CD4-positive, CD25-positive, alpha-beta regulatory T cell (primary cell): ENCODE measurements at places on chromosomes 5 and 9.

DNA sequence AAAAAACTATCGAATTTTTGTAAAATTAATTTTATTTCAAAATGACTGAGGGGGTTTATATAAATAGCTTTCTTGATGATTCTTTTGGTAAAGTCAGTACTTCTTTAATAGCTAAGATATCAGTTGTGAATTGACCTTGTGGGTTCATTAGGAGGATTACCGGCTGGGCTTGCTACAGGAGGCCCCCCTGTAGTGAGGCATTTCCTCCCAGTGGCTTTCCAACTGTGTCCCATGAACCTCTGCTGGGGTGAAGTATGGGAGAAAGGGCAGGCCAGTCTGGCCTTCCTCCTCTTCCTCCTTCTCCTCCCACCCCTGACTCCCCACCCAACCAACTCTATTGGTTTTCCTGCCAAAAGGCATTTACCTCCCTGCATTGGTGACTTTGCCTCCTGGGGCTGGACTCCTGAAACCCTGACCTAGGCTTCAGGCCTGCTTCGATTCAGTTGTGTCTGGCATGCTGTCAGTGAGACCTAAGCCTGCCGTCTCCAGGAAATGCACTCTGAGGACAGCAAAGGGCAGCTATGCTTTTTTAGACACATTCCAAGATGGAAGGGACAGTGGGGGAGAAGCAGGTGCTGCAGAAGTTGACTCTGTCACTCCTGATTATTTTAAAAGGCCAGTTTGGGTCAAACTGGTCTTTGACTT lies 144.8 kb downstream of the HSPA4 start:
- DNase-seq: no peak

- DNase-seq: no peak
These were observed 4.5 kb upstream of the HMCN2 start for GRCh38 chr9:130260816-130261765.

GRCh38 chr5:84119252-84119651 lies 265.4 kb downstream of the EDIL3 start:
- DNase-seq: no peak

GRCh38 chr9:133991964-133992779 lies at the start of gene VAV2:
Gene VAV2, minus strand, starts transcription at chr9:133992324. Its CDS starts 46 bp downstream, at chr9:133992278.
- peak; percentile 21 for DNase-seq

DNA sequence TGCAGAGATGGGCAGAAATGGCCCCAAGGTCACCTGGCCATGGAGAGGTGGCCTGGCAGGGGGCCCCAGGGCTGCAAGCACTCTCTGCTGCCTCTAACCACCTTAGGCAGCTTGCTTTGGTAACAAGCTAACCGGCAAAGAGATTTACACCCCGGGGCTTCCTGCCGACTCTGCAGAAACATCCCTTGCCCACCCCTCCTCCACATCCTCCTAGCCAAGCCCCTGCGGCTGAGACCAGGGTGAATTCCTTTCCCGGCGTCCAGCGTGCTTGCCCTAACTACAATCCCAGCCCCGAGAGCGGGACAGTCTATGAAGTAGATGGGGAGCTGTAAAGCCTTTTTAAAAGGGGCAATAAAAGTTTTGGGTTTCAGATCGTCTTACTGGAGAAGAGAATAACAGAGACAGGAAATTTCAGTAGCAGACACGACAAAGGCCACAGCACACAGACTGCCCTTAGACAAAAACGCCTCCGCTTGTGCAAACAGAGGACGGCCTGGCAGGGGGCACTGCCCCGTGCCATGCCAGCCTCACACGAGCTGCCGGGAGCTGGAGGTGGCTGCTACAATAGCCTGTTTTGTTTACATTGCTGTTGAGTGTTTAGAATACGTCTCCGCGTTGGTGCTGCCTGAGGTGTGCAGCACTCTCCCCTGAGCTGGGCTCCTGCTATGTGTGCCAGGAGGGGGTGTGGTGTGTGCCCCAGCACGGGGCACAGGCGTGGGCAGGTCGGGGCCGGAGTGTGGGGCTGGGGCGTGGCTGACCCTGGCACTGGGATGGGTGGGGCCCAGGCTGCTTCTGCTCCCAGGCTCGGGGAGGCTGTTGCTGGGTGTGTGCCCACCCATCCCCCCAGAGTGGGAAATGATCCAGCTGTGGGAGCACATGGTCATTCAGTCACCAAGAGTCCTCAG lies 15.3 kb downstream of the MYMK start:
- DNase-seq: no peak

- DNase-seq: no peak
These were observed 303.1 kb upstream of the PTGER4 start for GRCh38 chr5:40376566-40376965.

DNA sequence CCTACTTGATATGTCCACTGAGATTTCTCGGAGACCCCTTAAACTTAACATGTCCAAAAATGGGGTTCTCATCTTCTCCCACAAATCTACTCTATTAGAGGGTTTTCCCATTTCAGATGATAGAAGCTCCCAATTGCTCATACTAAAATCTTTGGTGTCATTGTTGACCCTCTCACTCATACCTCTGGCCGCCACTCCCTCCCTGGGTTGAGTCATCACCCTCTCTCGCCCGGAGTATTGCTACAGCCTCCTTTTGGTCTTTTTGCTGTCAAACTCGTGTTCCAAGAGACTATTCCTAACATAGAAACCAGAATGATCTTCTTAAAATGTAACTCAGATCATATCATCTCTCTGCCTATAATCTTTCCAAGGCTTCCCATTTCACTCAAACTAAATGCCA lies 91.0 kb upstream of the GNAQ start:
- no peak for DNase-seq

DNA sequence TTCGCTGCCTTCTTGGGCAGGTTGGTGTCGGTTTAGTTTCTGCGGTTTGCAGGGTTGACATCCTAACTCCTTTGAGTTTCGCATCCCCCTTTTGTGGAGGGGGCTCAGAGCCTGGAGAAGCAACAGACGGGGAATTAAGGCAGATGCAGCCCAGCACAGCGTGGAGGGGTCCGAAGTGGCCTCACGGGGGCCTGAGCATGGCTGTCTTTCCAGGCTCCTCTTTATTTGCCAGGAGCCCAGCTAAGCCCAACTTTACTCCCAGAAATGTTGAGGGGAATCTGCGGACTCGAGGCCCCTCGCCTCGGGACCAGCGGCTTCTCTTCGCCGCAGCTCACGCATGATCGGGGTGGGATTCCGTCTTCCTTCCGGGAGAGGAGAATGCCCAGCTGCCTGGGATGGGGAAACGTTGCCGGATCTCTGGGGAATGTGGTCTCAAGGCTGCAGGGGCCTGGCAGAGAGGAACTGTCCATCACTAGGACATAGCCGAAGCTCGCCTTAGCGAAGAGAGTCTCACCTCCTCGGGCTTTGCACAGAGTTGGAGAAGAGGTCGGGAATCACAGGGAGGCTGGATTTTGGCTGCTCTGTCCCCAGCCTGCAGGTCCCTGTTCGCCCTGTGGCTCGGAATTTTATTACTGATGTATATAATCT lies 1.3 kb downstream of the RAI14 start:
- DNase-seq: no peak

DNA sequence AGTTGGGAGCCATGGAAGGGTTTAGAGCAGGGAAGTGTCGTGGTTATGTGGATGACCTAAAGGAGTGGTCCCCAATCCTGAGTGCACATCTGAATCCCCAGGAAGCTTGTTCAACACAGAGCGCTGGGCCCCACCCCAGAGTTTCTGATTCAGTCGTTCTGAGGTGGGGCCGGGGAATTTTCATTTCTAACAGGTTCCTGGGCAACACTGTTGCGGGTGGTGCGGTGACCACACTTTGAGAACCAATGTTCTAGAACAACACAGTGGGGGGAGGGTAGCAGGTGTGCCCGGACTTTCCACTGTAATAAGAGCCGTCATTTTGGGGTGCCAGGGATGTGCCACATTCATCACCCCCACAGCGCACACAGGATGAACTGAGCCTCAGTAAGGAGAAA lies 39.3 kb downstream of the DUSP1 start:
- DNase-seq: no peak

- no peak for DNase-seq
These were observed 361.7 kb downstream of the TMEM161B start for GRCh38 chr5:87906962-87907361.

DNA sequence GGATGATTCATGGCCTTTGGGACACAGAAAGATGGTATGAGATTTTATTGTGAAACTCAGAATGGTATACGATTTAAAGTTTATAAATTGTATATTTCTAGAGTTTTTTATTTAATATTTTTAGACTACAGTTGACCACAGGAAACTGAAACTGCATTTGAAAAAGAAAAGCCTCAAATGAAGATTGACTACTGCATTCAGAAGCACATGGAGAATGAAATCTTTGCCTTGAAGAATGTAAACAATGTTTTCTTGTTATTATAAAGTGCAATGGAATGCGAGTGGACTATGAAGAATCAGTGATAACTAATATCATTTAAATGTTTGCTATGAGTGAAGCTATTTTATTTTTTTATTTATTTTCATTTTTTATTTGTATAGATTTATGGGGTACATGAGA lies 169.1 kb upstream of the CDH18 start:
- DNase-seq: no peak

- DNase-seq: no peak
These were observed 103.7 kb upstream of the CD180 start for GRCh38 chr5:67300326-67300725.

GRCh38 chr9:18531136-18532065 lies 57.4 kb downstream of the ADAMTSL1 start:
- no peak for DNase-seq

- no peak for DNase-seq
These were observed 43.8 kb downstream of the THBS4 start for GRCh38 chr5:80078921-80079320.

DNA sequence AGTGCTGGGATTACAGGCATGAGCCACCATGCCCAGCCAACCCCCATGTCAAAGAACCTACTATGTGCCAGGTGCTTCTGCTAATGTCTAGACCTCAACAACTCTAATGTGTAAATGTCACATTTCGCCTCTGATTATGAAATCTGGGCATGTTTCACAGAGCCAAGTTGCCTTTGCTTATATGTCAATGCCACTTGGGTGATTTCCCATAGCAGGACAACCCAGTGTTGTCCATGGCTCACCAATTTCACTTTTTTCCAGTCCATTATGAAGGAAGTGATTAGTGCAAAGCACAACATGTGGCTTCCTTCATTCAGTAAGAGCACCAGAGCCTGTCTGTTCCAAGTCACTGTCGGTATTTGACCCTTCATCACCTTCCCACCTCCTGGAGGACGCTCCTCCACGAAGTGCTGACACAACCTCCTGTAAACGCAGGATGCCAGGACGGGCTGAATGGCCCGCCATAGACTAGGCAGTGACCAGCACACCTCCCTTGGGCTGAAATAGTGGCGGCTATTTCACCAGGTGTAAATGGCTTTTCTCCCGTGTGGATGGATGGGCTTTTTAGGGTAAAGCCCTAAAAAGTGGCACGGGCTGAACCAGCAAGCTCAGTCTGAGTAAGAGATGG lies 962 bp upstream of the PKN3 start:
- DNase-seq: no peak

GRCh38 chr5:152593388-152593787 lies 188.3 kb upstream of the NMUR2 start:
- no peak for DNase-seq

DNA sequence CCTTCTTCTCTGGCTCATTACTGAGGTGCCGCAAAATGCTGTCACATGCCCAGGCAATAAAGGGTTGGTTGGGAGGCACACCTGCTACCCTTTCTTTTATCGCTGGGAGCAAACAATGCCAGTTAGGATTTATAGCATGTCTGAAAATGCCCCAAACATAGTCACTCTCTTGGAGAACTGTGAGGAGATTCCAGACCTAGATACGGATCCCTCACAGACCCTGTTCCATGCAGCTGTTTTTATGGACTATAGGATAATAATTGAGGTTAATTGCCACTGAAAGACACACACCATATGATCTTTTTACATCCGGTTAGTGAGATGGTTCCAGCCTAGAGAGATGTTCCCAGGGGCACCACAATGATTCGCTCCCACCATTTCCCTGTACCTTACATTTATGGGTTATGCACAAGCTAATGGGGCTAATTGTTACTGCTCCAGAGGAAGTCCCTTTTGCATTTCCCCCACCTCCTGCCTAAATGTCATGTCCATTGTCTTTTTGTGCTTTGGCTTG lies 318.1 kb downstream of the PIK3R1 start:
- no peak for DNase-seq

GRCh38 chr9:110897943-110898342 lies 140.3 kb downstream of the LPAR1 start:
- DNase-seq: no peak

DNA sequence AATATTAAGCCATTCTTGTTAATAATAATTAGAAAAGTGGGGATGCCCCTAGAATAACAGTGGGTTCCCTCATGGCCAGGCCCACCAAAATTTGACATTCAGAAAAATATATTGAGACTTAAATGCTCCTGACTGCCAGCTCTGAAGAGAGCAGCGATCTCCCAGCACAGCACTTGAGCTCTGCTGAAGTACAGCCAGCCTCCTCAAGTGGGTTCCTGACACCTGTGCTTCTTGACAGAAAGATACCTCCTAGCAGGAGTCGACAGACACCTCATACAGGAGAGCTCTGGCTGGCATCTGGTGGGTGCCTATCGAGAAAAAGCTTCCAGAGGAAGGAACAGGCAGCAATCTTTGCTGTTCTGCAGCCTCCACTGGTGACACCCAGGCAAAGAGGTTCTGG lies 261.5 kb downstream of the DTWD2 start:
- DNase-seq: no peak

DNA sequence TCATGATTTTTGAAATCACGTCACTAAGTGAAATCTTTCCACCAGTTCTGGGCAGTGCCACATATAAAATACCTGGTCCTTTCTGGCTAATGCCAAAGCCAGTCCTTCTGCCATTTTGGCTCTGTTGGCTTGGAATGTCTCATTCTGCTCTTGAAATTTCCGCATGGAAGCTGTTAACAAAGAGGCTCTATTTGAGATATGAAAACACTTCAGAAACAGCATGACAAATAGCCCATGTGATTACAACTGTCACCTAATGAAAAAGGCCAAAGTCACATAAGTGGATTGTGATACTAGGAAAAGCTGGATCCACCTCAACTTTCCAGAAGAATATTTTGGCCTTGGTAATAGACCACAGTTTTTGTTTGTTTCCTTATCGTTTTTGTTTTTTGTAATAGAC lies 12.8 kb downstream of the GOLGA1 start:
- DNase-seq: no peak

- DNase-seq: no peak
These were observed 490.8 kb upstream of the ST8SIA4 start for GRCh38 chr5:101393795-101394450.

- no peak for DNase-seq
These were observed 5.4 kb downstream of the SRFBP1 start for GRCh38 chr5:121967187-121967586.

- no peak for DNase-seq
These were observed 45.3 kb downstream of the SLC36A1 start for GRCh38 chr5:151492729-151493128.

GRCh38 chr9:93357649-93358048 lies 93.8 kb upstream of the FAM120A start:
- no peak for DNase-seq

- no peak for DNase-seq
These were observed 42.6 kb upstream of the GFPT2 start for GRCh38 chr5:180395540-180396274.
